ENCODE measurements at places on chromosomes 11 and 22.

GRCh38 chr11:85673393-85673792, 8.5 kb upstream of the CREBZF start:
- peak; percentile 59 for DNase-seq

GRCh38 chr22:27472975-27473374, 328.6 kb downstream of the MN1 start:
- DNase-seq: no peak

DNA sequence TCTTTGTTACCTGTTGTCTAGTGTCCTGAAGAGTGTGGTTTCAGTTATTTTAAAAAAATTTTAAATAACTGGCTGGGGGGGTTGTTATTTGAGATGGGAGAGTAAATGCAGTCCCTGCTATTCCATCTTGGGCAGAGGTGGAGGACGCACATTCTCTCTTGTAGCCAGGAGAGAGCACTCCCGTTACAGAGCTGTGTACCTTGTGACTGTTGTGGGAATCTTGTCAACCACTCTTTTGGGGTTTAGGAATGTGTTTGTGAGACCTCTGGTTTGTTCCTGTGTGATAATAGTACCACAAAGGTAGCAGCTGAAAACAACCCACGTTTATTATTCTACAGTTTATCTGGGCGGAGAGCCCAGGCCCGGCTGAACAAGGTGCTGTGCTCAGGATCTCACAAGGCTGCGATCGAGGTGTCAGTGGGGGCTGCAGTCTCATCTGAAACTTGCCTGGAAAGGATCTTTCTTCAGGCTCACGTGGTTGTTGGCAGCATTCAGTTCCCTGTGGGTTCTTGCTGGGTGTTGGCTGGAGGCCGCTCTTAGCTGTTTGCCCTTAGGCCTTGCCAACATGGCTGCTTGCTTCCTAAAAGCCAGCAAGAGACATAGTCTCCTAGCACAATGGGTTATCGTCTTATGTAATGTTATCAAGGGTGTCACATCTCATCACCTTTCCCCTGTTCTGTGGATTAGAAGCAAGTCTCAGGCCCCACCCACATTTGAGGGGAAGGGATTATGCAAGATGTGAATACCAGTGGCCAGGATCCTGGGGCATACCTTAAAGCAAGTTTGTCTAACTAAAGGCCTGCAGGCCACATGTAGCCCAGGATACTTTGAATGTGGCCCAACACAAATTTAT, 20.6 kb downstream of the IGHMBP2 start:
- DNase-seq: no peak

GRCh38 chr11:38693306-38693705, 2095.3 kb upstream of the RAG2 start:
- DNase-seq: no peak

GRCh38 chr11:78208257-78209165, 19.8 kb downstream of the USP35 start:
- DNase-seq: no peak

GRCh38 chr22:29233277-29233877, 27.7 kb downstream of the EMID1 start:
- no peak for DNase-seq

DNA sequence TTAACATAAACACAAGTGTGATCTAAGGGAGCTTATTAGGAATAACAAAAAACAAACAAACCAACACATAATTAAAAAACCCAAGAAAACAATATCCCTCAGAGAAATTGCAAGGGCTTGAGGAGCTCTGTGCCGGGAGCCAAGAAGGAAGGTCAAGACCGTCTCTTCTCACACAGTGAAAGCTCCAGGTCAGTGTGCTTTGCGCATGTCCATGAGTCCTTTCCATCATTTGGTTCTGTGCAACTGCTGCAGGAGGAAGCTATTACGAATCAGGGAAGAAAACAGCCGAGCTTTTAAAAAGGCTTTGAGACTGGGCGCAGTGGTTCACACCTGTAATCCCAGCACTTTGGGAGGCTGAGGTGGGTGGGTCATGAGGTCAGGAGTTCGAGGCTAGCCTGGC, 4.6 kb downstream of the KRTAP5-8 start:
- DNase-seq: no peak

DNA sequence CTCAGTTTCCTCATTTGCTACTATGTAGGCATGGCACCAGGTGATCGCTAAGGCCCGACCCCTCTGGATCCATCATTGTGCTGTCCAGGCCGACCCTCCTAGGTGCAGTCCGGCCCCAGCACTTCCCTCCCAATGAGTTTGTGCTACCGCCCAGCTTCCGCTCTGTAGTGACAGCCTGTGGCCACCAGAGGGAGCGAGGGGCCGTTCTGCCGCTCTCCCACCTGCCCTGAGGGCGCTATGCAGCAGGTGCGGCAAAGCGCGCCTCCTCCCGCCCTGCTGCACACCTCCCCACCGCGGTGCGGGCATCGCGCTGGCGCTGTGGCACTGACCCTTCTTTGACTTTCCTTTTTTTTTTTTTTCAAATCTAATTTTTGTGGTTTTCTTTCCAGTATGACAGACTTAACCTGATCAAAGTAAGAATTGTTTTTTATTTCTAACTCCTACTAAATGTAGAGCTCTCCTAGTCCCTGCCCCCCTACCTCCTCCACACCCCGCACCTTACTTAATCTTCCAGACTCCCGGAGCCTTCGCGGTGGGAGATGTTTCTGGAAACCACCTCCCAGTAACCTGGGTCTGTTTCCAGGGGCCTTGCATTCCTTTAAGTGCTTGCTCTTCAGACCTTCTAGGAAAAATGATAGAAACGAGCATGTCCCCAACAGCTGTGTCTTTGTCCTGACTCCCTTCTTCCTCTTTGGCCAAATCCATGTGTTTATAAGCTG, 73.7 kb downstream of the SCN3B start:
- DNase-seq: peak; percentile 71

- no peak for DNase-seq
Observed at GRCh38 chr22:37552524-37553163, 7.6 kb upstream of the CDC42EP1 start.

GRCh38 chr22:42064629-42065028, 6.0 kb downstream of the NAGA start:
- DNase-seq: no peak

GRCh38 chr11:71248251-71248570, 4.2 kb downstream of the SHANK2 start:
- no peak for DNase-seq

DNA sequence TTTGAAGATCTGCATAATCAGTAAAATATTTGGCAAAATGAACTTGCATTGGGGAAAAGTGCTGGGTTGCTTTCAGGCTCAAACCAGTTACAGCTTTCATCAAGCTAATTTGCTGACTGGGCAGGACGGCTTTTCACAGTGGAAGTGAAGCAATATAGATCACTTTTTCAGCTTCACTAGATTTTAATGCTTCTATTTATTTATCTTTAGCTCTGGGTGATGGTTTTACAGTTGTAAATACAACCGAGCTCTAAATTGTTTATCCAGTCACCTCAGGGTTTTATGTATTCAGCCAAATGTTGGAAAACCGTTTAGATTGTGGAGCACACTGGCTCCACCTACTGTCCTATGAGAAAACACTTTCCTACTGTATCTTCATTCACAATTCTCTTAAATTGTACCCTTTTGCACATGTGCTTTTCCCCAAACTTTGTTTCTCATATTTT, 58.2 kb downstream of the ACER3 start:
- DNase-seq: peak; percentile 41

- DNase-seq: peak; percentile 82
Observed at GRCh38 chr11:85947431-85948272, 92.5 kb downstream of the CCDC83 start.

DNA sequence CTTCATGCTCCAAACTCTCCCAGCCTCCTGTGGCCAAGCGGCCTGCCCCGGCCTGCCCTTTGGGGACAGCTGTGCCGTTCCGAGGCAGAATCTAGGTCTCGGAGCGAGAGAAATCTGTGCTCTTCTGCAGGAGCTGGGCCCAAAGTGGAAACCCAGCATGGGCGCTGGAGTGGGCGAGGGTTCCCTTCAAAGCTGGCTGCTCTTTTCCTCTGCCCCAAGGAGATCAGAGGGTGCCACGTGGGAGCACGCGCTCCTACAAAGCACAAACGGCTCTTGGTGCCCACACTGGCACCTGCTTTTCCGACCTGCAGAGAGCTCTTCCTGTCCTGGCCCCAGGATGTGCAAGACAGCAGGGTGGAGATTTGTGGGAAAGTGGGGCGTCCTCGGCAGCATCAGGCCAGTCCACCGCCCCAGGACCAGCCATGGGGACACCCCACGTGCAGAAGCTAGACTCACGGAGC, 6.9 kb downstream of the OSBPL5 start:
- no peak for DNase-seq

DNA sequence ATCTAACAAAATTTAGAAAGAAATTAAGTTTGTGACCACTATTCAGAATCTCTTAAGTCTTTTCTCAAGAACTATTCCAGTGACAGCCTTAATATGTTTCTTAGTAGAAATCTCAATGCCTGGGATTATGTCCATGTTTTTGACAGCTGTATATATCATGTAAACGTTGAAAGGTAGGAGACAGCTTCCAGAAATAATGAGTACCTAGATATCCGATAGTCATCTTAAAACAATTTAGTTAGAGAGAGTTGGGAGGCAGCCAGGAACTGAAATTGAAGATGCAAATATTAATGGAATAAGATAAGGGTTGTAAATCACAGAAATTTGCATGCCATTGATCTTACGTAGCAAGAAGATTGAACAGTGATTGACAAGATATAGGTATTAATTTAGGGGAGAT, 955.2 kb downstream of the JRKL start:
- DNase-seq: no peak

DNA sequence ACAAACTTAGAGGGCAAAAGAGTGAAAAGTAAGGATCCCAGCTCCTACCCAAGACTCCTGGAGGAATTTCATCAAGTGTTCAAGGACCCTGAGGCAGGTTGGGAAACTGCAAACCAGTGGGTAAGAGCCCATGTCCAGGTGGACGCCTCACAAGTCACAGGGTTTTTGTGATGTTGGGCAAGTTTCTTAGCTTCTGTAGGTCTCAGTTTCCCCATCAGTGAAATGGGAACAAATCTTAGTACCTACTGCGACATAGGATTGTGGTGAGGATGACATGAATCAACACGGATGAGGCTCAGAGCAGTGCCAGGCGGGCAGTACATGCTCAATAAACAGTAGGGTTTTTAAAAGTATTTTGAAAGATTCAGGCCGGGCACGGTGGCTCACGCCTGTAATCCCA, 17.3 kb upstream of the CDC42EP1 start:
- DNase-seq: no peak

DNA sequence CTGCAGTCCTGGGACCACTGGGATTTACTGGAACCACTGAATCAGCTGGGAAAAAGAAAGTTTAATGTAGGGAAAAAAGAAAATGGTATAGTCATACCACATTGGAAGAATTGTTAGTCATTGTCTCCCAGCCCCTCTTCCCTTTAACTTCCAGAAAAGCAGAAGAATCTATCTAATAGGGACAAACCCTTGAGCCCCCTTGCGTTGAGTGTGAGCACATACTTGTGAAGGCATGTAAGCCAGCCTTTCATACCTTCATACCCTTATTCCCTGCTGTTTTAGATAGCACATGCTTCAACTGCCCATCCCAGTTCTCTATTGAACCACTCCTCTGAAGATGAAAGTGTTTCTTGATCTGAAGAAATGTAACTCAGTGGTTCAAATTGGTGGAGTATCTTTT, 6.6 kb downstream of the TREH start:
- DNase-seq: no peak

GRCh38 chr11:1040428-1041148, 4.1 kb upstream of the MUC6 start:
- DNase-seq: no peak

- no peak for DNase-seq
Observed at GRCh38 chr11:74989260-74989638, 516 bp downstream of the NEU3 start.

DNA sequence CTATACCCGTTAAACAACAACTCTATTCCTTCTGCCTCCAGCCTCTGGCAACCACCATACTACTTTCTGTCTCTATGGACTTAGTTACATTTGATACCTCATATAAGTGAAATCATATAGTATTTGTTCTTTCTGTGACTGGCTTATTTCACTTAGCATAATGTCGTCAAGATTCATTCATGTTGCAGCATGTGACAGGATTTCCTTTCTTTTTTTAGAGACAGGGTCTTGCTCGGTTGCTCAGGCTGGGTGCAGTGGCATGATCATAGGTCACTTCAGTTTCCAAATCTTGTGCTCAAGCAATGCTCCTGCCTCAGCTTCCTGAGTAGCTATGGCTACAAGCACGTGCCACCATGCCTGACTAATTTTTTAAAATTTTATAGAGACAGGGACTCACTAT, 29.4 kb upstream of the SORL1 start:
- no peak for DNase-seq

GRCh38 chr11:103070142-103070541, 21.8 kb downstream of the DCUN1D5 start:
- no peak for DNase-seq

DNA sequence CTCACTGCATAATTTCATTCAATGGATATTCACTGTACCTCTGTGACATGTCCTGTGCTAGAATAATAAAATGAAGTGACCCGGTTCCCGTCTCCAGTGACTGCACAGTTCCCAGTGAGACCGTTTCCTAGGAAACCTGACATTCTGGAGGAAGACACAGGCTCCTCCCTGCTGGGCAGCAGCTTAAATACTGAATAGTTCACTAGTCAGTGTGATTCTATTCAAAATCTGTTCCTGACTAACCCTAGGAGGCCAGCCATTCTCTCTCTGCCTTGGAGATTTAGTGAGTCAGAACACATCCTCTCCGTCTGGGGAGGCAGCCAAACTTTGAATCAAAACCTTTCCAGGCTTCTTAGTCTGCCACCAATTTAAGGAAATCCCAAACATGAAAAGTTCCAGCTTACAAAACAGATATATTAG, 11.3 kb downstream of the TRIM66 start:
- DNase-seq: no peak

DNA sequence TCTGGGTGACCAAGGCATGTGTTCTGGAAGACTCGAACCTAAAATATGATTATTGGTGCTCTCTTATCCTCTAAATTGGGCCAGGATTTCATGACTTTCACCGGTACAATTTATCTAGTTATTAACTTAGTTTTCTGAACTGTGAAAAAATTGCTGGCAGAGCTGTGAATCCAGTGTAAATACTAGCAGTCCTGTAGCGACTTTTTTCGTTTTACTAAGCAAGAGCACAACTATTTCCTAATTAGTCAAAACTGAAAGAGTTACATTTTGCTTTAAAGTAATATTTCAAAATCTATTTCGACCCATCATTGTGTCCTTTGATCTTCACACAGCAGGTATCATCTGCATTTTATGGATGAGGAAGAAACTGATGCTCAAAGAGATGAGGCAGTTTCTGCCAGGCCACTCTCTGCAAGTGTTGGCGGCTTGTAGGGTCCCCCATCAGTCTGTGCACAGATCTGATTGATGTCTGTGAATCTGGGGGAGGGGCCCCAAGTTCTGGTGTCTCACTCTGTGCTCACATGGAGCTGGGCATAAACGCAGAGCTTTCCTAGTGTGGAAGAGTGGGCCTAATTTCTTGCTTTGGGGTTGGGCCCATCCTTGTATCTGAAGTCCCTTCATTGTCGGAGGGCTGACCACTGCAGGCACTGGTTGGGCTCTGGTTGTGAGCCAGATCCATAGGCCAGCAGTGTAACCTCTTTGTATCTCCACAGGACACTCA, 1.4 kb upstream of the TRMT2A start:
- no peak for DNase-seq

GRCh38 chr11:36356201-36356600, 60.1 kb downstream of the PRR5L start:
- no peak for DNase-seq

All from activated CD4-positive, alpha-beta T cell treated with anti-CD3 and anti-CD28 coated beads, Interleukin-2, amount 50 U/mL, for 16 hours (primary cell).